ENCODE measurements at places on chromosomes 11 and 22. TPM values are rescaled to one million over a fixed set of nuclear protein-coding genes. Genes with fewer than 3 reads are reported as not detected.

Gene PHF21B
- total RNA-seq, result not detected

Gene MYOD1
- not detected for total RNA-seq

Gene MRGPRF
- 10.1 TPM for total RNA-seq

Gene RAG2
- not detected for total RNA-seq

Gene PRG2
- 2.3 TPM for total RNA-seq

Gene CCDC88B
- total RNA-seq, result 2.3 TPM

Gene INSC
- under 0.01 TPM for total RNA-seq

Measured in regular cardiac myocyte (primary cell).